ENCODE measurements at places on chromosomes 11 and 22.

GRCh38 chr11:10208131-10208575 lies 85.9 kb downstream of the SBF2 start:
- no peak for DNase-seq

DNA sequence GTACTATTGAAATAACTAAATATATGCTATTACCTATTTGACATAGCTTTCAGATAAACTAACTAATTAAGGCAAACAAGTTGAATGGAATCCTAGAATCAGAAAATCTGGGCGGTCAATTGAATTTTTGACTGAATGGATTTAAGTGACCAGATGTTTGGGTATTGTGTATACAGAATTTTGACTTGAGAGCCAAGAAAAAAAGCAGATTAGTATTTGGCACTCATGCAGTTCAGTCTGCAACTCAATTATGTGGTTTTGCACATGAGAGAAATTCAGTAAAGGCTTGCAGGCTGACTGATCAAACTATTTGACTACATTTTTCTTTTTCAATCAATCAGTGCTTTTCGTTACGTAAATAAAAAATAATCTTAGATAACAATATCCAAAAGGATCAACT lies 254.8 kb downstream of the GUCY1A2 start:
- no peak for DNase-seq

GRCh38 chr22:20399866-20400605 lies 6.1 kb downstream of the ZNF74 start:
- no peak for DNase-seq

DNA sequence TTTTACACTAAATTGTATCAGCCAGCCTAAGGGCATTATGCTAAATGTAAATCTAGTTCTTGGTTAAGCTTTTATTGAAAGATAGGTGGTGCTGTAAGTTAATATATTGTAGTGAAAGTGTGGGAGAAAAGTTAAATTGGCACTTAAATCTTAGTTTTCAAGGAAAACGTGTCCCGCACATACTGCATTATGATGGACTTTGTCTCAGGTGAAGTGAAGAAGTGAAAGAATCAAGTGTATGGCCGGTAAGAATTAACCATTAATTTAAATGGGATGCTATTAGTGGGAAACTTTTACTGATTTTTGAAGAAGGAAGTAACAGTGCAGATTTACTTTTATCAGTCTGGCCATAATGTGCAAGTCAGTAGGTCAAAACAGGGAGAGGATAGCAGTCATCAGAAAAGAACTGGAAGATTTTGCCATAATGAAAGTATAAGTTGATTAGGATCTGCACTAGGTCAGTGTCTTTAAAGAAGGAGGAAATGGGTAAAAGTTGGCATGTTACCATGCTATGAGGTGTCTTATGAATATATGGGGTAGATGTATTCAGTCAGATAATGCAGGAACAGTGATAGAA lies 81.6 kb downstream of the PDHX start:
- no peak for DNase-seq

- no peak for DNase-seq
Measured at GRCh38 chr11:8544807-8545206, 49.2 kb downstream of the STK33 start.

- DNase-seq = peak; percentile 66
Measured at GRCh38 chr11:68843703-68844312, 2.1 kb upstream of the CPT1A start.

DNA sequence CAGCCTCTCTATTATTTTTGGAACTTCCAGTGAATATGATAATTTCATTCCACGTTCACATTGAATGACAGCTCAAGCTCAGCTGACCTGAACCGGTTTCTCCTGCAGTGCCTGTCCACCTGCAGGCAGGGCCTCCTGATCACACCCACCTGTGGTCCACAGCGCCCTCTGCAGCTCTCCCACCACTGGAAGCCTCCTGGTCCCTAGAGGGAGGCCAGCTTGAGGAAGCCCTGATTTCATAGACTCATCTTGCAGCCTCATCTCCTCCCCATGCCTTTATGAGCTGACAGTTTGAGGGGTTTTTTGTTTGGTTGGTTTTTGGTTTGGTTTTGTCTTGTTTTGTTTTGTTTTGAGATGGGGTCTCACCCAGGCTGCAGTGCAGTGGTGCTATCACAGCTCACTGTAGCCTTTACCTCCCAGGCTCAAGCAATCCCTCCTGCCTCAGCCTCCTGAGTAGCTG lies 29.9 kb upstream of the MALAT1 start:
- no peak for DNase-seq

GRCh38 chr11:95736809-95737208 lies 52.8 kb downstream of the FAM76B start:
- no peak for DNase-seq

DNA sequence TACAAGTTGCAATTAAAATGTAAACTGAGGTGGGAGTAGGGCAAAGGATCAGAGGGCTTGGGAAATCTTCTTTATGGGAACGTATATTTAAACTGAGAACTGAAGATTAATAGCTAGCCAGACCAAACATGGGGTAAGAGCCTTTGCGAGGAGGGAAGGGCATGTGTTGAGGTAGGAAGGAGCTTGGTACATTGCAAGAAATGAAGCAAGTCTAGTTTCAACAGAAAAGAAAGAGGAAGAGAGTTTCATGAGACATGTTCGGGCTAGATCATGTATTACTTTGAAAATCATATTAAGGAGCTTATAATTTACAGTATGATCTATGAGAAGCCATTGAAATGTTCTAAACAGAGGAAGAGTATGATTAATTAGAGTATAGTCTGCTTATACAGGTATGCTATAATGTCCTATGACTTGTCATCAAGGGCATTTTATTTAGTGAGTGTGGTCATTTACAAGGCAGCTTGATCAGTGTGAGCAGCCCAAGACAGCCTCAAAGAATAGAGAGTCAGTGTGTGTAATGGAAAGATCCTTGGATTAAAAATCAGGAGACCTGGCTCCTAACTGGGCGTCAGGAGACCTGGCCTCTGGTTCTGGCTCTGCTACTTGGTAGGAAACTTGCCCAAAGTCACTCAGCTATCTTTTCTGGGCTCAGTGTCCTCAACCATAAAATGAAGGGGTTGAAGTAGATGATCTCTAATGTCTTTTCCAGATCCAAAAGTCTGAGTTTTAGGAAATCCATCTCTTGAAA lies 10.9 kb downstream of the GAS2 start:
- no peak for DNase-seq

GRCh38 chr11:96278039-96278897 lies 64.7 kb downstream of the MAML2 start:
- DNase-seq = no peak

DNA sequence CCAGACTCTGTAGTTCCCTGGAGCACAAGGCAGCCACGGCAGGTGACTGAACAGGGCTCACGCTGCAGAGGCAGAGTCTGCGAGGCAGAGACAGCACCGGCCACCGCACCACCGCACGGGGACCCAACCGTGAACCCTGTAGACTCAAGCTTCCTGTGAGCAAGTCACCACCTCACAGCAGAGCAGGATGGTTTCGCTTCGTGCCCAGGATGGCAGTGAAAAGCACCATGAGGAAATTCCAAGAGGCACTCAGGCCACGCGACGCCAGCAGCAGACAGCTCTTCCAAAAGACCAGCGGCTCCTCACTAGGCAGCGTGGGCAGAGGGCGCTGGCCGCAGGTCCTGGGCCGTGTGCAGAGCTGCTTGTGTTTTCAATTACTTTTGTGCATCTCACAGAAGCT lies 24.5 kb downstream of the BRD1 start:
- DNase-seq = no peak

All from nephron progenitor cell (in vitro differentiated cells).